ENCODE measurements at places on chromosomes 5 and 9. TPM values are rescaled to one million over a fixed set of nuclear protein-coding genes. Genes with fewer than 3 reads are reported as not detected.

PPP1R26 gene
- total RNA-seq = 2.2 TPM

DNA sequence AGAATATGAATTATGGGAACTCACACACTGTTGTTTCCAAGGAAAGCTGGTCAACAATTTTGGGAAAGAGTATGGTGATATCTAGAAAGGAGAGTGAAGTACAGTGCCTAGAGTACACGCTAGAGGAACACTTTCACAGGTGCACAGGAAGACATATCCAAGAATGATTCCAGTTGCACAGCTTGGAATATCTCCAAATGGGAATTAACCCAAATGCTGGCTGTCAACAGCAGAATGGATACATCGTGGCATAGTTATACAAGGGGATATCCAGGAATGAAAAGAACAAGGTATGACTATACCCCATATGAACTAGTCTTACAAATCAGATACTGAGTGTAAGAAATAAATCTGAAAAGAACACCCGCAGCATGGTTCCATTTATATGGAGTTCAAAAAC lies 231.3 kb downstream of the FSTL4 start:
- no peak for DNase-seq

ENTPD2 gene
- total RNA-seq = not detected

- DNase-seq = no peak
These were observed 13.8 kb downstream of the CNTRL start for GRCh38 chr9:121088576-121088975.

Measured in activated T-helper 2 cell treated with anti-CD3 and anti-CD28 coated beads, Interferon-gamma antibody, Interleukin-2, Interleukin-4, amounts not matched to agents 10 μg/mL and 5 μg/mL and 100 μg/mL, durations not matched to agents 14 hours and 24 hours and 36 hours (primary cell).